ENCODE measurements at places on chromosomes 6 and 20.

DNA sequence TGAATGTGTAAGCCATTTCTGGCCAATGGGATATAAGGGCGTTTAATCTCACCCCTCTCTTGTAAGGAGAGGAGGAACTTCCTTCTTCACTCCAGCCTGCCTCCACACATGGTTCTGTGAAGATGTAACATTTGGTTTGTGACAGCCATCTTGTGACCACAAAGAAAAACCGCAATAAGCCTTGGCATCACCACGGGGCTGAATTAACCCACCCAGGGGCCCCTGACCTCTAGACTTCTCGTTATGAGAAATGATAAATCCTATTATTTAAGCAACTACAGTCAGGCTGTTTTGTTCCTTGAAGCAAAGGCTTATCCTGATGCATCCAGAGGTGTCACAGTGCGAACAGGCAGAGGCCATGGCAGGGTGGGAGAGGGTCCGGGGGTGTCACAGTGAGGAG lies 139.7 kb downstream of the CDC5L start:
- DNase-seq, result no peak
- no peaks in the 10 kb centered on the region for H3K27me3 ChIP-seq
- no peaks in the 10 kb centered on the region for H3K4me1 ChIP-seq
- no peaks in the 10 kb centered on the region for H3K36me3 ChIP-seq

DNA sequence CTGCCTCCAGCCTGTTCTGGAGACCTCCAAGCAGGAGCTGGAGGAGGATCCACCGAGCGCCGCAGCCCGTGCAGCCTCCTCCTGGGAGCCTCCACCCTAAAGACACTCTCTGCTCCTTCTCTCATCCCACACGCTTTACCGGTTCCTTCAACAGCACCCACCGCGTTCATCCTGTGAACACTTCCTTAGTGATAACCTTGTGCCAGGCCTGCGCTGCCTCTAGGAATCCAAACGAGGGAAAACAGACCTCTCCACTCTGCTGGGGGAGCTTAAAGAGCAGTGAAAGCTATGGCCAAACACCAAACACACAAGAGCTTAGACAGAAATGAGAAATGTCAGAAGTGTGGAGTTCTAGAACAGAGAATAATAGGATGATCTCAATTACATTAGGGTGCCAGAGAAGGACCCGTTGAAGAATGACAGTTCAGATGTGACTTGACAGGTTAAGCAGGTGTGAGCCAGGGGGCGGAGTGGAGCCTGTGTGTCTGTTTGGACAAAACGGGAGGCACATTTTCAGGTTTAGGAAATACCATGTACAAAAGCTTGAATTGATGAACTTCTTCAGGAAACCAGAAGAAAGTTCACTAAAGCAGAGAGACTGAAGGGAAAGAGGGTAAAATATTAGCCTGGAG lies 28.5 kb upstream of the HLA-DRB5 start:
- H3K4me1 ChIP-seq, result no peaks in the 10 kb centered on the region
- no peak for DNase-seq
- H3K4me3 ChIP-seq, result no peak overlapping the region

DNA sequence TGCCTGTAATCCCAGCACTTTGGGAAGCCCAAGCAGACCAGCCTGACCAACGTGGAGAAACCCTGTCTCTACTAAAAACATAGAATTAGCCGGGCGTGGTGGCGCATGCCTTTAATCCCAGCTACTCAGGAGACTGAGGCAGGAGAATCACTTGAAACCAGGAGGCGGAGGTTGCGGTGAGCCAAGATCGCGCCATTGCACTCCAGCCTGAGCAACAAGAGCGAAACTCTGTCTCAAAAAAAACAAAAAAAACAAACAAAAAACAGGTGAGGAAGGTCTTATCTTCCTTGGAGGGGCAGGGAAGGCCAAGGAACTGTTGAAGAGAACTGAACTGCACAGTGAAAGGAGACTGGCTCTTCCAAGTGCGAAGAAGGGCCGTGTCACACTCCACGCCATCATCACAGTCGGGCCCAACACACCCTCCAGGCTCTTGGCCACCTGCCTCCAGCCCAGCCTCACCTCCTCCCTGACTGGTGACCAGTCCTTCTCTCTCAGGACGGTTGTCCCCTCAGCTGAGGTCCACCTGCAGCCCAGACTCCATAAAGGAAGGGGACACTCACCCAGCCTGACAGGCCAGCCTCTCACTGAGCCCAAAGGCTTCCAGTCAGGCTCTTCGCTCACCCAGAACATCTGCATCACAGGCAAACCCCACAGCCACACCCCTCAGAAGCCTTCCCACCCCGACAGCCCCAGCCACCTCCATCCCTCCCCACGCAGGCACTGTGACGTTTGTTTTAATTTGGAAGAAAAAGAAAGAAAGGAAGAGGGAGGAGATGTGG lies 4.1 kb downstream of the ZC3H12D start:
- H3K4me1 ChIP-seq, result peaks cover 13% of the 10 kb centered on the region
- no peaks in the 10 kb centered on the region for H3K27me3 ChIP-seq
- no peak for DNase-seq
- no peaks in the 10 kb centered on the region for H3K36me3 ChIP-seq
- no peak overlapping the region for H3K27ac ChIP-seq

DNA sequence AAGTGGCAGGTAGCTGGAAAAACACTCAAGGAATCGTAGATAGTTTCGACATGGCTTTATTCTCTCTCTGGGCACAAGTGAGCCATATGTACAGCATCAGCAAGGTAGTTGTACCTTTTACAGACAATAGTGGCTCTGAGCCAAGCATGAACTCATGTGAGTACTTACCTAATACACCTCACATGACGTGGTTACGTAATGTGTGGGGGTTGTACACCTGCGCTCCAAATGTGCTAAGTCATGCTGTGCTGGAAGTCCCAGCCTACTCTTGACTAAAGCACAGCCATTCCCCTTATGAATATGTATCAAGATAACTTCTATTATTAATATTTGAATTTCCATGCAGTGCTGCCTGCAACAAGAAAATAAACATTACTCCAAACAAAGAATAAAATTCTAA lies 78.8 kb upstream of the HMGN3 start:
- H3K27ac ChIP-seq, result no peak overlapping the region
- H3K4me1 ChIP-seq, result no peaks in the 10 kb centered on the region
- H3K36me3 ChIP-seq, result no peaks in the 10 kb centered on the region
- DNase-seq, result no peak
- H3K27me3 ChIP-seq, result no peaks in the 10 kb centered on the region

- H3K27me3 ChIP-seq, result no peaks in the 10 kb centered on the region
- H3K4me1 ChIP-seq, result no peaks in the 10 kb centered on the region
- peak; percentile 21 for DNase-seq
- no peak overlapping the region for H3K4me3 ChIP-seq
- H3K36me3 ChIP-seq, result no peaks in the 10 kb centered on the region
- H3K27ac ChIP-seq, result no peak overlapping the region
Measured at GRCh38 chr20:13422637-13423036, 201.6 kb downstream of the ISM1 start.

GRCh38 chr6:50962213-50962759 lies 143.6 kb downstream of the TFAP2B start:
- H3K27ac ChIP-seq, result no peak overlapping the region
- no peaks in the 10 kb centered on the region for H3K27me3 ChIP-seq
- no peaks in the 10 kb centered on the region for H3K36me3 ChIP-seq
- no peaks in the 10 kb centered on the region for H3K4me1 ChIP-seq
- no peak for DNase-seq

DNA sequence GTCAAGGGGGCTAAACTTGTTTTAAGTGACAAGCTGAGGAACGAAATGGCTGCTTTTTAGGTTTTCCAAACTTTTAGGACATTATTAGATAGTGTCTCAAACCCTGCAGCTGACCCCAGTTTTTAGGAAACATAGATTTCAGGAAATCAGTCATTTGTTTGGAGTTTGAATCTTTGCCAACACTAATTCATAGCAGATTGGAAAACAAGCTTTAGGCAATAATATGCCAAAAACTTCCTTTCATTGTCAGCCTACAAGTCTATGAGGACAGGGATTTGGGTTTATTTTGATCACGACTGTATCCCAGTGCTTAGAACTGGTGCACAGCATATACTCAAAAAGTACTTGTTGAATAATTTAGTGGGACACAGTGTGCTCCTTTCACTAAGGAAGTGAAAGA lies 123.2 kb downstream of the TINAG start:
- no peak overlapping the region for H3K27ac ChIP-seq
- H3K36me3 ChIP-seq, result no peaks in the 10 kb centered on the region
- peaks cover 29% of the 10 kb centered on the region for H3K4me1 ChIP-seq
- H3K27me3 ChIP-seq, result no peaks in the 10 kb centered on the region

GRCh38 chr6:53326372-53327016 lies 22.3 kb downstream of the ELOVL5 start:
- H3K27ac ChIP-seq, result peak overlapping the region; percentile 72
- peak; percentile 98 for DNase-seq
- no peaks in the 10 kb centered on the region for H3K27me3 ChIP-seq
- H3K4me3 ChIP-seq, result peak overlapping the region; percentile 4
- no peaks in the 10 kb centered on the region for H3K36me3 ChIP-seq
- H3K4me1 ChIP-seq, result peaks cover 57% of the 10 kb centered on the region

DNA sequence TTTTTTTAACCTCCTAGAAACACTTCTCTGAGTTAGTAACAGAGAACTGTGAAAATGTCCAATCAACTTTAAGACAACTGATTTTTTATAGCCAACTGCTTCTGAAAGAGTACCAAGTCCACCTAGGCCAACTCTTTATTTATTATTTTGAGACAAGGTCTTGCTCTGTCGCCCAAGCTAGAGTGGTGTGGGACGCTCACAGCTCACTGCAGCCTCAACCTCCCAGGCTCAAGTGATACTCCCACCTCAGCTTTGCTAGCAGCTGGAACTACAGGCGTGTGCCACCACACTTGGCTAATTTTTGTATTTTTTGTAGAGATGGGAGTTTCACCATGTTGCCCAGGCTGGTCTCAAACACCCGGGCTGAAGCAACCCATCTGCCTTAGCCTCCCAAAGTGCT lies 331.6 kb downstream of the RNGTT start:
- no peak overlapping the region for H3K27ac ChIP-seq
- no peaks in the 10 kb centered on the region for H3K27me3 ChIP-seq
- H3K4me3 ChIP-seq, result no peak overlapping the region

DNA sequence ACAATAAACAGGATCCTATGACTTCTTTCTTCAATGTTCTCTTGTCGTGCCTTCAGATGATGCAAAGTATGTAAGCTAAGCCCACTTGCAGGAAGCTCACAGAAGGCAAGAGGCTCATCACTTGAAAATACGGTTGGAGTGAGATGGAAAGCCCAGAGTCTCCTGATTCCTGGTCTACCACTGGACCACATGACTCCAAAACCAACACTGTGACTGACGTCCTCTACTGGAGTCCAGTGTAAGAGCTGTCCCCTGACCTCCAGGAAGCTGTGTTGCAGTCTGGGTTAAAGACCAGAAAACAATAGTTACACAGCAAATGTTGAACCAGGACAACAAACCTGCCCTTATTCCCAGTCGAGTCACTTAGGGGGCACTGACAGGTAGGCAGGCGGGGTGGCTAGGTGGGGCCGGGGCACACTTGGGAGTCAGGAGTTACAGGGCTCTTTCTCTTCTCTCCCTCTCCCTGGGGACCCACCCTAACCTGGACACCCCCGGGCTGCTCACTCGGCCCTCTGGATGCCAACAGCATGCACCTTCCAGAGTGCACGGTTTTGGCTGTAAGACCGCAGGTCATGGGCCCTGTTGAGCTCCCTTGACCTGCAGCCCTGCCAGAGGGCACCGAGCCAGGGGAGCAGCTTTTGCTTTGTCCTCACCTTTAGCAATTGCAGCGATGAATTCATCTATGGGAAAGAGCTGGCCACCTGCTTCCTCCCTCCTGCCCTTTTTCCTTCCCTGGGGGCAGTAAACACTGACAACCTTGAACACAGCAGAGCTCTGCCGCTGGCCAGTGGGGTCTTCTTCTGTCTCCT lies 7.4 kb downstream of the PCK1 start:
- no peaks in the 10 kb centered on the region for H3K36me3 ChIP-seq
- peaks cover 72% of the 10 kb centered on the region for H3K27me3 ChIP-seq
- DNase-seq, result no peak
- no peaks in the 10 kb centered on the region for H3K4me1 ChIP-seq
- H3K27ac ChIP-seq, result no peak overlapping the region

DNA sequence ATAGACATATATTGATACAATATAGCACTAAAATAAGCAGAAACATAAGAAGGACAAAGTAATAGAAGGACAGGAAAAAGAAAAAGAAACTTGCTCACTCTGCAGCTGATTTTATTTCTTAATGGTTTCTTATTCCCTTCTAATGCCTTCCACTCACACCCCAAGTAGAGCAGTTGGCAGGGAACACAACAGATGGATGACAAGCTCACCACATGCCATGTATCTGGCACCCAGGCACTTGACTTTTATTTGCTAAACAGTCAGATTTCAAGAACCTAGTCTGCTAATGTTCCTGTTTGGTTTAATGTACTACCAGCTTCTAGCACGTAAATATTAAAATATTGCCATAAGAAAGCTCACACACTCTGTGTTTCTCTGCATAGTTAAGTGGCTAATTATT lies 87.1 kb downstream of the COL19A1 start:
- H3K36me3 ChIP-seq, result no peaks in the 10 kb centered on the region
- no peak overlapping the region for H3K4me3 ChIP-seq
- no peaks in the 10 kb centered on the region for H3K27me3 ChIP-seq
- no peak overlapping the region for H3K27ac ChIP-seq

DNA sequence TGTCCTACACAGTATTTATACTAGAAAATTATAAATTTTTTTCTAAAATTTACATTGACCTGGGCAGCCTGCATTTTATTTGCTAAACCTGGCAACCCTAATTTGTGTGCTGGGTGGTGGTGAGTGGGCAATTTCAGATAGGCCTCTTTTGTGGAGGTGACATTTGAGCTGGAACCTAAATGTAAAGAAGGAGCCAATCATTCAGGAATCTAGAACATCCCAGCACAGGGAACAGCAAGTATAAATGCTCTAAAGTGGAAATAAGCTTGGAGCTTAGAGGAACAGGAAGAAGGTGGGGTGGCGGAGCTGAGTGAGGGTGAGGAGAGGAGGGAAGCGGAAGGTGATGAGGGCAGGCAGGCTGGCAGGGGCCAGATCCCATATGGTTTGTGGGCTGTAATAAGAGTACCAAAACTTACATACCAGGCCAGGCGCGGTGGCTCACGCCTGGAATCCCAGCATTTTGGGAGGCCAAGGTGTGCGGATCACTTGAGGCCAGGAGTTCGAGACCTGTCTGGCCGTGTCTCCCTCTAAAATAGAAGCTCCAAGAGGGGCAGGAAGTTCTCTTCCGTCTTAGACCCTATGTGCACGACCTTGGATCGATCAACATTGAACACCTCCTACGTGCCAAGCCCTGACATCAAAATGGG lies 549 bp upstream of the CSE1L start:
- H3K4me1 ChIP-seq, result peaks cover 18% of the 10 kb centered on the region
- no peaks in the 10 kb centered on the region for H3K27me3 ChIP-seq
- peak; percentile 16 for DNase-seq
- H3K4me3 ChIP-seq, result peak overlapping the region; percentile 87

DNA sequence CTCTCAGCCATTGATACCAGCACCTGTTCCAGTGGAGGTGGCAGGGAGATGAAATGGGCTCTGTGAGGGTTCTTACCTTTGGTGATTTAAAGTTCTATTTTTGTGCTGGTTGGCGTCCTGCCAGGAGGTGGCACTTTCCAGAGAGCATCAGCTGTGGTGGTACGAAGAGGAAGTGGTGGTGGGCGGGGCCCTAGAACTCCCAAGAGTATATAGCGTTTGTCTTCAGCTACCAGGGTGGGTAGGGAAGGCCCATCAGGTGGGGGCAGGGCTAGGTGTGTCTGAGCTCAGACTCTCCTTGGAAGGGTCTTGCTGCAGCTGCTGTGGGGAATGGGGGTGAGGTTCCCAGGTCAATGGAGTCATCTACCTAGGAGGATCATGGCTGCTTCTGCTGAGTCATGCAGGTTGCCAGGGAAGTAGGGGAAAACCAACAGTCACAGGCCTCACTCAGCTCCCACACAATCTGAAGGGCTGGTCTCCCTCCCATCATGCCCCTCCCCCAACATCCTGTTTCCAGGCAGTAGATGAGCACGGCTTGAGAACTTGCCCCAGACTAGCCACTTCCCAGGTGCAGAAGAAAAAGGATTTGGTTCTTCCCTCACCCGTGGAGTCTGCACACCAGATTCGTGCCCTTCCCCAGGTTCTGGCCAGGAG lies 46.6 kb downstream of the MOXD1 start:
- DNase-seq, result no peak
- no peak overlapping the region for H3K27ac ChIP-seq
- H3K27me3 ChIP-seq, result no peaks in the 10 kb centered on the region
- H3K4me1 ChIP-seq, result peaks cover 15% of the 10 kb centered on the region
- peaks cover 57% of the 10 kb centered on the region for H3K36me3 ChIP-seq
